Glutamatergic neuron (in vitro differentiated cells): ENCODE measurements at places on chromosomes 4 and X. TPM values are rescaled to one million over a fixed set of nuclear protein-coding genes. Genes with fewer than 3 reads are reported as not detected.

DNA sequence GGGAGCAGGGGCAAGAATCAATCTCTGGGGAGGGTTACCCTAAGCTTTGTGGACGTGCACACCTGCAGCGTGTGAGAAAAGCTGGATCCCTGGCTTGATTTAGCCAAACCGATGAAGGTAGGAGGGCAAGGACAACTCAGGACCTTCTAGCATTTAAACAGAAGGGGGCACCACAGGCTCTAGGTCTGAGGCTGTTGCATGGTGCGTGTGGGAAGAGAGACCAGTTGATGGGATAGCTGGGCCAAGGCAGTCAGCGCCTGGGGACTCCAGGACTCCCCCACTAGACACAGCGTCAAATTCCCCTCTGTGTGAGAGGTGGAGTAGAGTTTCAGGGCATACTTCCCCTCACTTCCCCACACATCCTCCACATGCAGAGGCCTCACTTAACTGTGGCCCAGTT lies 4.3 kb downstream of the GABRQ start:
- DNase-seq, result peak; percentile 23

- DNase-seq, result no peak
These were observed 1147.6 kb upstream of the PCDH10 start for GRCh38 chr4:132001542-132001941.

Gene SLC49A3
- total RNA-seq, result not detected

DNA sequence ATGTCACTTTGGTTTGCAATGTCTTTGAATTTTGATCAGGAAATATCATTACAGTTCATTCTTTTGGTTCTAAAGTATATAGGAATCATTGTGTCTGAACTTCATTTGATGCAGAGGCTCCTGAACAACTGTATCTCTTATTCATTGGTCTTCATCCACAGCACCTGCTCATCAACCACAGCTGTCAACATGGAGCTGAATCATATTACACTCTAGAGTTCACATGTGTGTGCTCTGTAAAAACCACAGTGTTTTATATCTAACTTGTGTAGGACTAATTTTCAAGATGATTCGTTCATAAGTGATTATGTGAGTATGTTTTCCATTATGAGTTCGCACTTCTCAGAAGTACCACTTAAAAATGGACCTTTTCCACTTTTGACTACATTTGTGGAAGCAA lies 643.3 kb upstream of the FAM241A start:
- DNase-seq, result no peak

DNA sequence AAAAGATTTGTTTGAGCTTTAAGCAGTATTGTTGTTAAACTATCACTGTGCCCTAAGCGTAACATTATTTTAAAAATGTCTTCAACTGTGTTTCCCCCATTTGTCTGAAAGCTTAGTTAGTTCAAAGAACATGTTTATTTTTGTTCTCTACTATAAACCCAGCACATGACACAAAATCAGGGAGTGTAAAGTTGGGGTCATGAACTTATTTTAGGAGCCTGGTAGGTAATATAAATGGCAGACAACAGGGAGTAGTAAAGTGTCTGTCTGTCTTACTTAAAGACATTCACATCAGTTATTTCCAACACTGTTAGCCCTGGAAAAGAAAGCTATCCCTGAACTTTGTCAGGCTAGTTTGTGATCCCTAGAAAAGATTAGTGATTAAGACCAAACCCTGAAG lies 3.9 kb downstream of the AIMP1 start:
- no peak for DNase-seq

DNA sequence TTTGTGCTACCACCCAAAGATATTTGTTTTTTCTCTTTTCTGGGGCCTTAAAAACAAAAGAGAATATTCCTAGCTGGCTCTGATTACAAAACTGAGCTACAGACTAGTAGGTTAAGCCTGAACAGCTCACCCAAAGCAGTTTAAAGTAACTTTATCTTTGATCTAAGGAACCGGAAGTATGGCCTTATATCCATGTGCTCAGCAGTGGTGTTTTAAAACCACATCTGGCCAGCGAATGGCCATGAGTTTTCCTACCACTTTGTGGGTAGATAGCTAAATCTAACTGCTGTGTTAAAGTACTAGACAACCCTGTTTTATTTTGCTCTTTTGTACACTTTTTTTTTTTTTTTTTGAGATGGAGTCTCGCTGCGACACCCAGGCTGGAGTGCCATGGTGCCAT lies 24.6 kb downstream of the ADGRG4 start:
- DNase-seq, result no peak

Gene CFP
- 0.49 TPM for total RNA-seq

DNA sequence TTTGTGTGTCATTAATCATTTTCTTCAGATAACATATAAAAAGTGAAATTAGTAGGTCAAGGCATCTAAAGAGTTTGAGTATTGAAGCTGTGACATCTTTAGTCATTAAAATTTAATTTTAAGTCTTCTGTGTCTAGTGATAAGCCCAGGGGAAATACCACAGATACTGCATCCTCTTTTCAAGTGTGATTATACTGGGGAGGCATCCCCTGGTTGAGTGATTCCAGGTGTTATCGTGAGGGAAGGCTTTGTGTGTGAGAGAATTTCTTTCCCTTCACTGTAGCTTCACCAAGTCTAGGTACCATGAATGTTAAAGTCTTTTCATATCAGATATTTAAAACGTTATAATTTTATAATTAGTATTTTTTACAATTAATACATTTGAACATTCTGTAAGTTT lies 193.4 kb downstream of the FRAS1 start:
- DNase-seq, result no peak

- no peak for DNase-seq
These were observed 92.4 kb downstream of the FHDC1 start for GRCh38 chr4:153028535-153028934.

DNA sequence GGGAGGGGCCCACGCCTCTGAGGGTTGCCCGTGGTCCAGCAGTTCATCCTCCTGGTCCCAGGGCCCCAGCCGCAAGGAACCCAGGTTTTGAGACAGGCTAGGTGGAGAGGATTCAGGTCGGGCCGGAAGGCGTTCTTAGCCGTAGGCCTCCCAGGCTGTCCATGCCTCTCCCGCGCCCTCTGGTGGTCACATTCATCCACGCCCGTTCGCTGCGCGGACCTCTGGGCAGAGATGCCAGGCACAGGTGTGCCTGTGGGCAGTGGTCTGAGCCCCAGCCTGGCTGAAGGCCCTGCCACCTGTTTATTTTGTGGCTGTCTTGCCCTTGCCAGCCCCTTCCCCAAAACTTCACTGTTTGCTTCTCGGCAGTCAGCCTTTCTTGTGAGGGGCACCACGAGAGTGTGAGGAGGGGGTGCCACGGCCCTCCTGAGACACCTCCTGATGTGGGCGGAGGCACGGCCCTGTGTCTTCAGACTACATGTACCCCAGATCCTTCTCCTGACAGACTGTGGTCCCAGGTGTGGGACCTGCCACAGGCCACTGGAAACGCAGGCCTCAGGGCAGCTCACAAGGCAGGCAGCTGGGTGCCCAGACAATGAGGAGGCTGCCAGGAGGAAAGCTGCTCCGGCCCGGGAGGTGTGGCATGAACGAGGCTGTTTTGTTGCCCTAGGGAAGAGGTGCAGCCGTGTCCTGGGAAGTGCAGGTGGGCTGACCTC lies 5.0 kb downstream of the UVSSA start:
- DNase-seq, result peak; percentile 94

Gene SORCS2
- total RNA-seq, result 29.5 TPM

- no peak for DNase-seq
These were observed 107.8 kb upstream of the MYOZ2 start for GRCh38 chr4:119027811-119028210.

Gene ZNF157
- total RNA-seq, result 2.9 TPM

GRCh38 chr4:165150545-165150944 lies 37.9 kb upstream of the TMEM192 start:
- DNase-seq, result no peak

- DNase-seq, result no peak
These were observed 11.9 kb downstream of the CA5B start for GRCh38 chrX:15749642-15750610.

Gene CHRDL1
- 38.2 TPM for total RNA-seq

Gene TRIM2
- total RNA-seq, result 120 TPM

DNA sequence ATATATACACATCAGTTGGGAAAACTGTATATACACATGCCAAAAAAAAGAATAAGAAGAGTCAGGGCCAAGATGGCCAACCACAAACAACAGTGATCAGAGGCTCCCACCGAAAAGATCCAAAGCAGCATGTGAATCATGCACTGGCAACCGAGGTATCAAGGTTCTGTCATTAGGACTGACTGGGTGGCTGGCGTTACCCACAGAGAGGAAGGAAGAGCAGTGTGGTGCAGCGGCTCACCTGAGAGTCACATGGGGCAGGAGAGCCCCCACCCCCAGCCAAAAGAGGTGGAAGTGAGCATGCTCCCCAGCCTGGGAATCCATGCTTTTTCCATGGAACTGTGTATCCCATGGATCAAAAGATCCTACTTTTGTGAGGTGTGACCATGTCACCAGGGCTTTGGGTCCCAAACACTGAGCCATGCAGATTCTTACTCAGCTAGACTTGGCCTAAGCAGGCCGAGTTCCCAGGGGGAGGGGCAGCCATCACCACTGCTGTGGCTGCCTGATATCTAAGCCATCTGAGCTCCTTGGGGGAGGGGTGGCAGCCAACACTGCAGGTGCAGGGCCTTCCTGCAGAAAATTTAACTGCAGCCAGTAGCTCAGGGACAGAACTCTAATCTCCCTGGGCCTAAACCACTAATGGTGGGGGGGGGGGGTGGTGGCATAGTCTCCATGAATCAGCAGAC lies 52.8 kb downstream of the P2RY10 start:
- DNase-seq, result no peak

DNA sequence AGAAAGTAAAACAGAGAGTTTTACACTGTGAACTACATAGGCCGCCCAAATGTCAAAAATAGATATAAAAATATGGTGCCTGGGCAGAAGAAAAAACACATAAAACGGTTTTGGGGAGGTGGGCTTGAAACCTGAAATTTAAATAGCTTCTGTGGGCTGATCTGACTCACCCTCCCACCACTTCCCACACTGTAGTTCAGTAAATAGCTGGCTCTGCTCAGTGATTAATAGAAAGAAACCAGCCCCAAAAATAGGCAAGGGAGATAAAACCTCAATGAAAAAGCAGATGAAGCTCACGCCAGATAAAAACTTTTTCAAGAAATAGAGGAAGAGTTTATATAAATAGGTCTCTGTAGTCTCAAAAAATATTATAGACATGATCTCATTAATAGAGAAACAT lies 13.2 kb upstream of the COX7B2 start:
- DNase-seq, result no peak

DNA sequence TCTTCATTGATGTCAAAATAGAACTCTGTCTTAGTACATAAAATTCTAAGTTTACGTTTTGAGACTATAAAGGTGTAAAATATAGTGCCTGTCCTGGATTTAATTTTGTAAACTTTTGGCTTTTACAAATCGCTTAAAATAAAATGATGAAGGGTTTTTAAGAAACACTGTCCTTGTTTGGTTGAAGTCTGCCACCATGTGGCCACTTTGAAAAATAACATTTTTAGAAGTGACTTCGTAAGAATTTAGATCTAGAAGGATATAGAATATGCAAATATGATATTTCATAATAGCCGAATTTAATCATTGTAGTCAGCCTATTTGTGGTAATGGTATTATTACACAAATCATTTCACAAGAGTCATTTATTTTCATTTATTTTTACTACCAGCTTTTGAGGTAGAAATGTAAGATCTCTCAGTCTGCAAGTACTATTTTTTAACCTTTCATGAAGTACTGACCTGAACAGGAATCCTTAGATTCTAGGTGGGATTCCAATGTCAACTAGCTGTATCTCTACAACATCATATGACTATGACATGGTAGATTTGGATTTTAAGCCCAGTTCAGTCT lies 31.0 kb upstream of the FAT4 start:
- no peak for DNase-seq

GRCh38 chrX:470686-471085 lies 84.0 kb upstream of the PPP2R3B start:
- DNase-seq, result no peak

- no peak for DNase-seq
These were observed 1008.9 kb upstream of the PCDH7 start for GRCh38 chr4:29711226-29711625.

GRCh38 chr4:23038626-23039491 lies 346.1 kb downstream of the GBA3 start:
- no peak for DNase-seq

- no peak for DNase-seq
These were observed 58.4 kb upstream of the NEIL3 start for GRCh38 chr4:177251237-177251636.

DNA sequence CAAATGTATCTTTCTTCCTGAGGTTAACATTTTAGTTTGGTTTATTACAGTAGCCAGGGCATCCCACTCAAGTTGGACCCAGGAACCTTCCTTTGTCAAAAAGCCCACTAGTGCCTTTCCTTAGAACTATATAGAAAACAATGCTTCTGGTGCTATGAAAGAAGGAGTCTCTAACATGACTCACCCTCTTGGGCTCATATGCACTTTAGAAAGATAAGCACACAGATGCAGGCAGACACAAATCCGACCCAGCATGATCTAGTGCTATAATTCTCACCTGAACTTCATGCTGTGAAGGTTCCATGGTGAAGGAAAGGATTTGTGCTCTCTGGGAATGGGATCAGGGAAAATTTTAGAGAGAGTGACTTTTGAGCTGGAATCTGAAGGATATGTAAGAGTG lies 289.4 kb downstream of the ANKRD50 start:
- no peak for DNase-seq

Gene POU4F2
- 1.8 TPM for total RNA-seq

DNA sequence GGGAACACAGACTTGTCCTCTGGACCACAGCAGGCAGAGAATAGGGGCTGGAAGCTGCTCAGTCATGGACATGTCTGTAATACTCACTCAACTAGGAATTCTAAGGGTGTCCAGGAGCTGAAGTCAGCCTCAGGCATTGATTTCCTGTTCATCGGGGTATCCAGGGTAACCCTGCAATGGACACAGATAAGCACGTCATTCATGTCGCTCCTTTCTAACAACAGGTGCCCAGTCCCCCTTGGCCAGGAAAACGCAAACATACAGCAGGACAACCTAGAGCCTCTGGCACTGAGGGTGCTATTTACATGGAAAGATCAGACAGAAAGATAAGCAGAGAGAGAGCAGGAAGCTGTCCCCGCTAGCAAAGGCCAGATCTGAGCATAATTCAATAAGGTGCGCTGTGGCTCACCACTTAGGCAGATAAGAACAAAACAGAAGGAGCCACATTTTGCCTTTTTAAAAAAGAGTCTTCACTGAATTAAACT lies 21.3 kb downstream of the QDPR start:
- DNase-seq, result no peak

Gene SLITRK4
- 0.64 TPM for total RNA-seq

GRCh38 chr4:126051689-126052424 lies 737.1 kb downstream of the FAT4 start:
- no peak for DNase-seq

GRCh38 chr4:116374815-116375214 lies 710.6 kb downstream of the TRAM1L1 start:
- DNase-seq, result no peak

Gene GRSF1
- total RNA-seq, result 61.1 TPM

GRCh38 chrX:143642426-143642825 lies 6.5 kb upstream of the SLITRK4 start:
- DNase-seq, result no peak

- peak; percentile 28 for DNase-seq
These were observed 2044.5 kb upstream of the AGA start for GRCh38 chr4:179486570-179487335.

GRCh38 chrX:79361192-79361870 lies 5.8 kb downstream of the ITM2A start:
- DNase-seq, result no peak
